Suppressor macrophage (primary cell): ENCODE measurements at places on chromosomes 16 and 17.

DNA sequence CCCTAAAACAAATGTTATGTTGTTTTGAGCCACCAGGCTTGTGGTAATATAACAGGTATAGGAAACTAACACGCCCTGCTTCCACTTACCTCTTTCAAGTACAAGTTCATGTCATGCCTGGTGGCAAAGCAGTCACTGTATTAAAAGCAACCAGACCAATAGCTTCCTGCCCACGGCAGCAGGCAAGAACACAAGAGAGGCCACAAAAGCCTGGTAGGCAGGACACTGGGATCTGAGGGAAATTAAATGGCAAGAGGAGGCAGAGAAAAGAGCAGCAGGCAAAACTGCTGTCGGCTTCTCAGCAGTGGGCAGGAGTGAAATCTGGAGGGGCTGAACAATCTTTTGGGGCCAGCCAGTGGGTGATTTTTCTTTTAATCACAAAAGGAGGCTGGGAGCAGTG, 2.2 kb downstream of the CYTH1 start:
- peak; percentile 45 for DNase-seq

DNA sequence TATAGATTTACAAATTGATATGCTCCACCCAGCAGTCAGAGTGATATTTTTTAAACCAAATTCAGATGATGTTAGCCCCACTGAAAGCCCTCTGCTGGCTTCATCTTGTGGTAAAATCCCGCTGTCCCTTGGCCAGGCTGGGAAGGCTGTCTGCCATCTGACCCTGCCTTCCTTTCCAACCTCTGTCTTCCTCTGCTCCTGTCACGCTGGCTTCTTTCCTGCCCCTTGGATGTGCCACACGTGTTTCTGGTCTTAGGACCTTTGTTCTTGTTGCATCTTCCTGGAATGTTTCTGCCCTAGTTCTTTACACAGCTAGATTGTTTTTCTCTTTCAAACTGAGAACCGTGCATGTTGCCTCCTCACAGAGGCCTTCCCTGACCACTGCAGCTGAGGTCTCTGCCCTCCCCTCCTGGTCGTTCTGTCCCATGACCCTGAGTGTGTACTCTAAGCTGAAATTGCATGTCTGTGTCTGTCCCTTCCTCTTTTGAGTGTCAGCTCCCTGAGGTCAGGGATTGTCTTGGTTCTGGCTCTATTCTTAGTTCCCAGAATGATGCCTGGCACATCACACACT, 11.4 kb downstream of the NT5M start:
- no peak for DNase-seq

DNA sequence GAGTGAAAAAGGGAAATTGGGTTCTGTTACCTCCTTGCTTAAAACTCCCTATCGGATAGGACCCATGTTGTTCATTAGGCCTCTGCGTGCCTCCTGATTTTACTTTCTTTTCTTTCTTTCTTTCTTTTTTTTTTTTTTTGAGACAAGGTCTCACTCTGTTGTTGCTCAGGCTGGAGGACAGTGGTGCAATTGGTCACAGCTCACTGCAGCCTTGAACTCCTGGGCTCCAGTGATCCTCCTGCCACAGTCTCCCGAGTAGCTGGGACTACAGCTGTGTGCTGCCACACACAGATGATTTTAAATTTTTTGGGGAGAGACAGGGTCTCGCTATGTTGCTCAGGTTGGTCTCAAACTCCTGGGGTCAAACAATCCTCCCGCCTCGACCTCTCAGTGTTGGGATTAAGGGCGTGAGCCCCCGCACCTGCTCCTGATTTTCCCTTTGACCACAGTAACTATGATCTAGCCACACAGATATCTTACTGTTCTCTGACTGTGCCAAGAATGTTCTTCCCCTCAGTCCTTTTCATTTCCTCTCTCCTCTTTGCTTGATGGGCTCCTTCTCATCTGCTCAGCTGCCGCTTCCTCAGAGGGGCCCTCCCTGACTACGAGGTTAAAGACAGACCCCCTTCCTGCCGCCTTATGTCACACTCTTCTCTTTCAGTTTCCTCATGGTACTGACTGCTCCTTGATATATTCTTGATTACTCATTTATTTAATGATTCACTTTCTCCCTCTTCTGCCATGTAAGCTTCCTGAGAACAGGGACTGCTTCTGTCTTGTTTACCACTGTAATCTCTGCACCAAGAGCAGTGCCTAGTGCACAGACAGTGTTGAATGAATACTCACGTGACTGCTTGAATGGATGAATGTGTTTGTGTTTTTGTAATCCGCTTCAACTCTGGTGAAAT, 44.3 kb downstream of the LCMT1 start:
- DNase-seq: no peak

DNA sequence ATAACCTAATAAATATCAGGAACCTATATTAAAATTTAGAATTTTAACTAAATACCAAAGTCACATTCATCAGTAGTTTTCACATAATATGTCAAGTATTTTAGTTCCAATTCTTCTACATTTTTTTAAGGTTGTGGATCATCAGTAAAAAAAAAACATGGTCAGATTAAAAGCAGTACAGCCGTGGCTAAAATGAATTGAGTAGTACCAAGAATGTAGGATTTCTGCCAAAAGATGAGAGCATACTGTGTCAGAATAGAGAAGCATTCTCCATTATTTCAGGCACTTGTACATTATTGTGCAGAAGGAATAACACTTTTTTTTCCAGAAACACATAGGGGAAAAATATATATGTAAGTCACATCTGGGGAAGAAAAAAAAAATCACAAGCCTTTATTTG, 1176.1 kb downstream of the CDH11 start:
- DNase-seq: no peak

- DNase-seq: peak; percentile 52
Observed at GRCh38 chr17:35892091-35893035, 12.2 kb upstream of the CCL5 start.

DNA sequence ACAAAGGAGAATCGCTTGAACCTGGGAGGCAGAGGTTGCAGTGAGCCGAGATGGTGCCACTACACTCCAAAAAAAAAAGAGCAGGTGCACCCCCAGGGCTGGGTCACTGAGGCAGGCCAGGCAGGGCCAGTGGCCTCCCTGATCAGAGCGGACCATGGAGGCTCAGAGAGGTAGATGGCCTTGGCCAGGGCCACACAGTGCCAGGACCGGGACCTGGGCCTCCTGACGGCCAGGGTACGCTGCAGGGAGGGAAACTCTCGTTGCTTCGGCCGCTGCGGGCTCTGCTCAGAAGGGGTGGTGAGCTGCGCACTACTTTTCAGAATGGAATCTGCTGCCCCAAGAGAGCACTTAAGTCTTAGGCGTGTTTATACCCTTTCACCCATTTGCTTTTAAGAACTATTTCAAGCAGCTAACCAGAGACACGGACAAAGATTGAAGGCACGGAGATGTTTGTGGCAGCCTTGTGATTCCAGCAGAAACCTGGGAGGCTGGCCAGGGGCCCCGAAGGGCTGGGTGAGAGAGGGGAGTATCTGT, 17.1 kb downstream of the MYO1C start:
- no peak for DNase-seq

- DNase-seq: no peak
Observed at GRCh38 chr16:74034862-74035261, 261.8 kb upstream of the PSMD7 start.

GRCh38 chr17:80017226-80018010, 18.3 kb downstream of the TBC1D16 start:
- no peak for DNase-seq

DNA sequence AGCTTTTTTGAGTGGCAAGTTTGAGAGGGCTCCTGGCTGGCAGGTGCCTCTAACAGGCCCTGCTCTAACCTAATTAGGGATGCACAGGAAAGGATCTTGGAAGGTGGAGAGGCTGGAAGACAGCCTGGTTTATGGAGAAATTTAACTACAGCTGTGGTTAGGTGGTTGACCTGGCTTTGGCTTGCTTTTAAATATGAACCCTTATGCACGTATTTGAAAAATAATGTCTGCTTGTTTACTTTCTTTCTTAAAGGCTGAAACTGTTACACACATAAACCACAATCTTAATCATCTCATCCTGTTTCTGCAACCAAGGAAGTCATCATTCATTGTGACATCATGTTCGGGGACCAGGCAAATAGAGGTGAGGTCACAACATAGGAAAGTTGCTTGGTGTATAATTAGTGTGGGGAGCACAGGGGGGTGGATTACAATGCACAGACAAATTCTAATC, 23.1 kb upstream of the DHRS13 start:
- peak; percentile 89 for DNase-seq

DNA sequence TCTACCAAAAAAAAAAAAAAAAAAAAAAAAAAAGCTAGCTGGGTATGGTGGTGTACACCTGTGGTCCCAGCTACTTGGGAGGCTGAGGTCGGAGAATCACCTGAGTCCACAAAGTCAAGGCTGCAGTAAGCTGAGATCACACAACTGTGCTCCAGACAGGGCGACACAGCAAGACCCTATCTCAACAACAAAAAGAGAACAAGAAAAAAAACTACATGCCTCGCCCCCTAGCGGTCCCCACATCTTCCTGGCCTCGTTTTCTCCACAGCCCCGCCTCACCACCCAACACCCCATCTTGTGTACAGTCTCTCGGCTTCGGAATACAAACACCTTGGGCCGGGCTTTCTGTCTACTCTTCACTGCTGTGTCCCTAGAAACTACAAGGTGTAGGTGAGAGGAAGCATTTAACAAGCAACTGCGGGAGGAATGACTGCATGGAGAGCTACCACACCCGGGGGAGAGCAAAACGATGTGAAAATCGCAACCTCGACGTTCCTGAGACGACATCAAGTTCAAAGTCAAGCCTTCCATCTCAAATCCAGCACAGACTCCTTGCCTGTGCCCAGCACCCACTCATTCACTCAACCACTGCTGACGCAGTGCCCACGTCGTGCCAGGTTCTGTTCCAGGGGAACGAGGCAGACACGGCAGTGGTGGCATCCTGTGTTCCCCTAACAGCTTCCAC, 9.0 kb downstream of the NTAN1 start:
- DNase-seq: no peak

DNA sequence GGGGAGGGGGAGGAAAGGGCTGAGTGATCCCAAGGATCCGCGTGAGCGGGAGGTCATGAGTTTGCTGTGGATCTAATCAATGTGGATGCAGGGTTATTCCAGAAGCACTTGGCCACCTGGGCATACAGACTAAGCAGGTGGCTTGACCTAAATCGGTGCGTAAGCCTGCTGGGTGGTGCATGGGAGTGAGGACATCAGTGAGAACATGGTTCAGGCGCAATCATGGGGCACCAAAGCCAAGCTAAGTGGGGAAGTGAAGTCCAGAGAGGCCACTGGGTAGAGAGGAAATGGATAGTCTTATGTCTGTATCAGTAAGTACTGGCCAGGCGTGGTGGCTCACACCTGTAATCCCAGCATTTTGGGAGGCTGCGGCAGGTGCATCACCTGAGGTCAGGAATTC, 18.9 kb upstream of the MFSD6L start:
- DNase-seq: no peak

DNA sequence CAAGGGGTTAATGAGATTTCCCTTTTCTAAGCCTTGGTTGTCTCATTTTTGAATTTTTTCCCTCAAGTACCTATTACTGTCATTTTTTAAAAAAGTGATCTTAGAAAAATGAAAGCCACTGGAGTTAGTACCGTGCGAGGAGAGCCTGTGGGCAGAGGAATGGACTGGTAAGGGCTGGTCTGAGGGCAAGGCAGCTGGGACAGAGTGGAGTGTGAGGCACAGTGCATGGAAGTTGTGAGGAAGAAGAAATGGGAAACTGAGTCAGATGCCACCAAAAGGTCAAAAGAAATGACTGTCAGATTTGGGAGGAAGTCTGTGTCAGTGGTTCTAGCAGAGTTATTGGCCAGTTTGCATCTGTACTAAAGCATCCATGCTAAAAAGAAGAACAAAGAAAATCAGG, 8.2 kb downstream of the RASD1 start:
- no peak for DNase-seq

- DNase-seq: no peak
Observed at GRCh38 chr16:82034981-82035612, at the start of gene HSD17B2. HSD17B2 (plus strand) TSS chr16:82035253; CDS start chr16:82035425, 172 bp downstream.

DNA sequence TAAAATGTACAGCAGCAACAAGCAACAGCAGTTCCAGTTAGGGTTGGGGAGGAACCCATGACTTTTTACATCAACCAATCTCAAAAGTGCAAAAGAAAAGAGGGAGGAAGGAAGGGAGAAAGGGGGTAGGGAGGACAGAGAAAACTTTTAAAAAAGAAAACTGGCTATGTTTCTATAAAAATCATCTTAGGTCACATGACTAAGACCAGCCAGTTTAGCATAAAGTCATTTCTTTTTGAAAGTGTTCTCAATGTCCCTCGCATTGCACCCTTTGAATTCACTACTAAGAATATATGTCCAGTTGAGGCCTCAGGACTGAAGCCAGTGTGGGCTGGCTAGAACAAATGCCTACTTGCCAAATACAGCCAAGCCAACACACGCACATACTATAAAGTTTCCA, 28.9 kb downstream of the DCUN1D3 start:
- no peak for DNase-seq

- peak; percentile 47 for DNase-seq
Observed at GRCh38 chr16:89257281-89257731, 39.8 kb downstream of the ZNF778 start.

- DNase-seq: peak; percentile 6
Observed at GRCh38 chr16:12390644-12391043, 413.0 kb downstream of the CPPED1 start.

DNA sequence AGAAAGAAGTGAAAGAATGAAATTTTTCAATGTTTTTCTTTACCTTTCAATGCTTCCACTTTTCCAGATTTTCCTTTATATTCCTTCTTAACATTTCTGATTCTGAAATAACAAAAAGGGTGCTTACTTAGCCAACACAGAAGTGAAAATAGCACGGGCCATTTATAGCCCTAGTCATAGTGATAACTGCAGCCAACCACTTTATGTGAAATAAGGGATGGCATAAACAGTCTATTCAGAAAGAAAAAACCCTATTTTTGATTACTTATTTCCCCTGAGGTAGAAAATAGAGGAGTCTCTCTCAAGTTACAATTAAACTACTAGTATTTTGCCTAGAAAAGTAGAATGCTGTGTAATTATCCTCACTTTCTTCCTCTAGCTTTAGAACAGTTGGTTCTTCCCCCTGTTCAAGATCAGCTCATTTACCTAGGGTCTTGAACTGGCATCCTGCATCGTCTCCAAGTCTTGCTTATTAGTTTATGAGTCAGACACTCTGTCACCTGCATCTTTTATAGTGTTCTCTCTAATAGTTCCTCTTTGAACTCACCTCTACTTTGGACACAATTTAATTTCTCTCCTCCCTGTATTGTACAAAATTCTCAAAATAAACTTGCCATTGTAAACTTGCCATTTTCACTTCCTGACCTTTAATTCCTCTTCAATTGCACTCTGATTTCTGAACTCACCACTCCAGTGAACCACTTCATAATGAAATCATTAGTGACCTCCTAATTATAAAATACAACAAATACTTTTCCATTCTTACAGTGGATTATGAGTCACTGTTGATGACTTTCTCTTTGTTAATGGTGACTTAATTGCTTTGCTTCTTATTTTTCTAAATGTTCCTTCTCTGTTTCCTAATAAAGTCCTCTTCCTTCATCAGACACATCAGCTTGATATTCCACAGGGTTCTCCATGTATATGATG, 23.6 kb downstream of the ABCA6 start:
- no peak for DNase-seq

- DNase-seq: peak; percentile 85
Observed at GRCh38 chr16:89565506-89566372, 5.3 kb downstream of the RPL13 start.
